ENCODE measurements at places on chromosomes 12 and 14.

DNA sequence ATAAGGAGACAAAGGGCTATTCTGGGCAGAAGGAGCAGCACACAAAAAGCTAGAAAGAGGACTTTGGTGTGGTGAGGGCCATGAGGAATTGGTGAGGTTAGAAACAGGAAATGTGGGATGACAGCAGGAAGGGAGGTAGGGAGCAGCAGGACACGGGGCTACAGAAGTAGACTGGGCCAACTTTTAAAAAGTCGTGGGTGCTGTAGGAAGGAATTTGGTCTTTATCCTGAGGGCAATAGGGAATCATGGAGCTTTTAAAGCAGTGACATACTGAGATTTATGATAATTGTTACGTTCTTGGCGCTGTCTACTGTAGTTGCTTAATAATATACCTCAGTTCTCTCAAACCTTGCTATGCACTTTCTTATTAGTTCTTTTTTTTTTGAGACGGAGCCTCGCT is 8.2 kb upstream of the CHURC1 start:
- DNase-seq, result no peak

DNA sequence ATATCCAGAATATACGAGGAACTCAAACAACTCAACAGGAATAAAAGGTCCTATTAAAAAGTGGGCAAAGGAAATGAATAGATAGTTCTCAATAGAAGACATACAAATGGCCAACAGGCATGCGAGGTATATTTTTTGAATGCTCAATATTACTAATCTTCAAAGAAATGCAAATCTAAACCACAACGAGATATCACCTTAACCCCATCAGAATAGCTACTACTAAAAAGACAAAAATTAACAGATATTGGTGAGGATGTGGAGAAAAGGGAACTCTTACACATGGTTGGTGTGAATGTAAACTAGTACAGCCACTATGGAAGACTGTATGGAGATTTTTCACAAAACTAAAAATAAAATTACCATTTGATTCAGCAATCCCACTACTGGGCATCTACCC is 99.2 kb downstream of the TMEM260 start:
- no peak for DNase-seq

DNA sequence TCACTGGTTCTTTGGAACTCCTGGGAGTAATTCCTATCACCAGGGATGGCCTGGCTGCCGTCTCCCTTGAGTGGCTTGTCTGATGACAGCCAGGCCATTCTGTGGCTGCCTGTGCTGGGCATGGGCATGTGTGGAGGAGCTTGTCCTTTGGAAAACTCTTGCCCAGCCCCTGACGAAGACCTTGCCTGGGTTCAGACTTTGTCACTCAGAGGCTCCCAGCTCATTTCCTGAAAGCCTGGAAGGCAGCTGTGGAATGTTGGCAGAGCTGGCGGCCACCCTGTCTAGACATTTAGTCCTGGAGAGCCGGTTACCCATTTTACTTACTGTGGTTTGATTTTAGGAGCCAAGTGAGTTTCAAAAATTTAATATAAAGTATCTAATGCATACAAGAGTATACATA is 34.0 kb downstream of the TUNAR start:
- DNase-seq, result no peak

DNA sequence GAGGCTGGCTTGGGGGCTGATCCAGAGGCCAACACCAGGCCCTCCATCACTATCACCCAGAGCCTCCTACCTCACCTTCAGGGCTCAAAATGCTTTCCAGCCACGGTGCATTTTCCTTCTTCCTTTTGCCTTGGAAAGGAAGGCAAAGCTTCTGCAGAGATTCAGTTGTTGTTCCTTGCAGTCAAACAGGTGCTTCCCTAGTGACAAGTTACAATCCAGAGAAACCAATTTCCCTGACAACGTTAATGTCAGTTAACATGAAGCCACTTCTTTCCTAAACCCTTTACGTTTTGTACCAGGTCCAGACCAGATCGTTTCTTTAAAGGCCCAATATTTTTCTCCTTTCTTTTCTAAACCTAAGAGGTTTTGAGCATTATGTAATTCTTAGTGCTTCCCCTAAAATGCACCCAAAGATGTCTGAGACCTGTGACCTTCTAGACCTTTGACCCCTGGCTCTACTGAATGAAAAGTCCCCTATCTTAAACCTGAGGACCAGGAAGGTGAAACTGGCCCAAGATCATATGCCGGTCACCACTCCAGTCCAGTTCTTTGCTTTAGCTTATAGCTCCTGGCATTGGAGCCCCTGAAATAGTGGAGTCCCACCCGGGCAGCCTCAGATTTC is 211.5 kb downstream of the SLC41A2 start:
- DNase-seq, result no peak

- no peak for DNase-seq
Observed at GRCh38 chr14:68707482-68707881, 85.4 kb downstream of the ZFP36L1 start.
